ENCODE measurements at places on chromosomes 2 and 18.
A peak's percentile ranks its signal among the peaks of the same experiment; 100 is the strongest.

GRCh38 chr2:101704816-101705578 is 7.5 kb downstream of the MAP4K4 start:
- no peak for DNase-seq

DNA sequence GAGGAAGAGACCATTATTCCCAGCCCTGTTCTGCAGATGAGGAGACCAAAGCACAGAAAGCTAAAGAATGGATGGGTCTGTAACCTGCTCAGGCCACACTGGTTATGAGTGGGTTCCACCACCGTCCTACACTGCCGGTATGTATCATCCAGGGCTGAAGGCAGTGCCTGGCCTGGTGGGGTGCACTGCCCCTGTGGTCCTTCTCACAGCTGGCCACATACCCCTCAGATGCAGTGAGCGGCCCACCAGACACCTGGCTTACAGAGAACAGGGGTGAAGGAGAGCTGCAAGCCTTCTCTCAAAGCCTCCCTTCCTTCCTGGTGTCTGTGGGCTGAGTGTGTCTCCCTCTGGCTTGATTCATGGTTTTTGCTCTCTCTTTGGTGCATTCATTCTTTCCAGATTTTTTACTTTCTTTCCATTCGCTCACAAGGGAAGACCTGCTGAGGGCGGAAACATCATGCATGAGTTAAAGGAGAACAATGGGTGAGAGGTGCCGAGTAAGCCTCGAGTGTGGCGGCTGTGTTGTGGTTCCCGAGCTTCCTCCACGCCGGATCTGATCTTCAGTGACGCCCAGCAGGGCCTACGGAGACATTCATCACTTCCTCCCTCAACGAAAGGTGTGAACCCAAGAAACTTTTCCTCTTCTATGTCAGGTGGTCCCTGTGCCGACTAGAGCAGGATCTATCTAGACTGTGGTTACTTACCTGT is 62.1 kb upstream of the REL start:
- no peak for DNase-seq

DNA sequence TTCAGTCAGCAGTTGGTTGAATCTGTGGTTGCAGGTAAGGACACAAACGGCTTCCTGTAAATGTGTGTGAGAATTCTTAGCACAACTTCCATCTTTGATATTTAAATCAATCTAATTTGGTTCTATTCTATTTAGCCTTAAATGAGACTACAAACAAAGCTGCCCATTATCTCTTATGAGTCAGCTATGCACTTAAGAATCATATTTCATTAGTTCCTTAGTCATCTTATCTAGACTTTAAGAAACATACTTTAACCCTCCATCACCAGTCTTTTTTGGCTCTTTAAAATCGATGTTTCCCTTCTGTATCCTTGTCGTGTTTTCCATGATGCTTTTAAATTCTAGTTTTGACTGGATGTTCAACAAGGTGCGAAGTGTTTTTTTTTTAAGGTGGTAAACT is 114.4 kb upstream of the TMEM200C start:
- no peak for DNase-seq

DNA sequence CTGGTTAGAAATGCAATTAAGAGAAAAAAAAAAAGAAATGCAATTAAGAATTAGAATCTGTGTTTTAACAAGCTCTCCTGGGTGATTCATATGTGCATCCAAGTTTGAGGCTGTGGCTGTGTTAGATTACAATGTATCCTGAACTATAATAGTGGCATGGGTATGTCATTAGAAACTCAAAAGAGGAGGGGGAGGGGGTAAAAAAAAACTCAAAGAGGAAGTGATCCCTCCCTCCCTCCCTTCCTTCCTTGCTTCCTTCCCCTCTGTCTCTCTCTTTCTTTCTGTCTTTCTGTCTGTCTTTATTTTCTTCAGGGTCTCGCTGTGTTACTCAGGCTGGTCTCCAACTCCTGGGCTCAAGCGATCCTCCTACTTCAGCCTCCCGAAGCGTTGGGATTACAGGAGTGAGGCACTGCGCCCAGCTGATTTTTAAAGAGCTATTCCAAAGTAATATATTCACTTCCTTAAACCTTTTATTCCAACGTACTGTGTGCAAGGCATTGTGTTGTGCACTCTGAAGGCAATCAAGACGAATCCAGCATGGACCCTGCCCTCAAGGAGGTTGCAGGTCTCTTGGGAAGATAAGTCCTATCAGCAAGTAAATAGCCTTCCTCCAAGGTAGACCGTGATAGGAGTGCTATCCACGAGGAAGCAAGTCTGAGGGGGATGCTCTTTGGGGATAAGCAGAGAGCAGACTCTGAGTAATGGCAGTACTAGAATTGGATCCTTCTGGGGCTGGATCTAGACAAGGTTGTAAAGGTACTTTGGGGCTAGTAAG is 35.9 kb upstream of the MCFD2 start:
- DNase-seq: no peak

GRCh38 chr2:232898592-232899543 is 28.8 kb downstream of the SNORC start:
- DNase-seq: peak; percentile 42

- DNase-seq: no peak
These were observed 6.6 kb downstream of the HPCAL1 start for GRCh38 chr2:10309286-10309685.

- DNase-seq: no peak
These were observed 270.9 kb downstream of the TWIST2 start for GRCh38 chr2:239118675-239119211.

GRCh38 chr2:54353216-54353615 is 97.2 kb upstream of the TSPYL6 start:
- DNase-seq: no peak

GRCh38 chr18:23196119-23197007 is 61.1 kb downstream of the CABLES1 start:
- DNase-seq: no peak

DNA sequence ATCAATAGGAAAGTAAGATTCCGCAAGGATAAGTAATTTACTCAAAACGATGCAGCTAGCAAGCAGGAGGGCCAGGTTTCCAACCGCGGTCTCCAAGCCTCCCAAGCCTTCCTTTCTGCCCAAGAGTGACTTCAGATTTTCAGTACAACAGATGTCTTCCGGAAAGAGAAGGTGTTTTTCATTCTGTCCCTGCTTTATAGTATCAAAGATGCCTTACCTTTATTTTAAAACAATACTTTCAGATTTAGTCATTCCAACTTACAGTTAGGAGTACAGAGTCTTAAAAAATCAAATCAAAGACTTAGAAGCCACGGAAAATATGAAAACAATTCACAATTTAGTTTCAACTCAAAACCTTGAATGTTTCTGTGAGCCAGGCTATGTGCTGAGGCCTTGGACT is 43.6 kb downstream of the CYB5A start:
- no peak for DNase-seq

GRCh38 chr2:38171208-38171855 is 95.4 kb upstream of the CYP1B1 start:
- DNase-seq: no peak

DNA sequence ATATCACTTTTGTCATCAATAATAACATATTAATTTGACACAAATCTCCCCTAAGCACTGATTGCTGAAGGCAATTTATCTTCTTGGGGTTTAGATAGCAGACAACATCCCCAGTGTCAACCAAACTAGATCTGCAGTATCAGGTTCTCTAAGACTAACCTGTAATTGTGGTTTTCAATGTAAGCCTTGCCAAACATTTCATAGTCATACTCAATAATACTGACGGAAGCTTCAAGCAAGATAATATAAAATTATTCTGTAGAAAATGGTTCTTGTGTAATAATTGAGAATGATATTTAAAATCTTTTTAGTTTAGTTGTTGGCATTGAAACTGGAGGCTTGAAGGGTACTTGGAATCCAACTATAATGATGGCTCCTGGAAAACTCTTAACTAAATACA is 186.3 kb downstream of the RIT2 start:
- DNase-seq: no peak

DNA sequence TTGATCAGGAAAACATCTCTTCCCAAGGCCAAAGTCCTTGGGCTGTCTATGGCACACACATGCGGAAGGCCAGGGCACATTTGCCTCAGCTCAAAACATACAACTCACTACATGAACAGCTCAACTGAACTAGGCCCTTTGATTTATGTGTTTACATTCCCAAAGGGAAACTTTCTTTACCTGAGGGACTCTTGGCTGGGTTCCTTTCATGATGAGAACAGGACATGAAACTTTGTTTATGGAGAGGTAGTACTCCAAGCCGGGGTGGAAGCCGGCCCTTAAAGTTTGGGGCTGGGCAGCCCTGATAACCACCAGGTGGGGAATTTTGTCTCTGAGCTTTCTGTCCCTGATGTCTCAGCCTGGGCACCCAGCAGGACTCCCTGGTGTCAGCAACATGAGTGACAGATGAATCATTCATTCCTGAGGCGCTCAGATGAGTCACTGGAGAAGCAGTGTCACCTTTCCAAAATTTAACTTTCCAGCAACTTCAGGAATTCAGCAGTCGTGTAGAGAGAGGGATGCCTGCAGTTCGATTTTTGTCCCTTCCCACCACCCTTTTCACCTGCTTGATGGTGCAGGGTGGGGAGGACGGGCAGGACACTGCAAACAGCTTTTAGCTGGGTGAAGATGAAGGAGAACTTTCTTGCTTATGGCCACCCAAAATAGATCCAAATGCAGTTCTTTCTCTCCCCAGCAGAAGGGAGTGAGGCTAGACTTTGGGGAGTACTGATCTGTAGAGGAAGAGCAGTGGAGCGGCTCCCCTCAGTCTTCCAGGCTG is 331.6 kb downstream of the DYSF start:
- no peak for DNase-seq

GRCh38 chr18:9741793-9742523 is 33.9 kb downstream of the RAB31 start:
- peak; percentile 99 for DNase-seq

DNA sequence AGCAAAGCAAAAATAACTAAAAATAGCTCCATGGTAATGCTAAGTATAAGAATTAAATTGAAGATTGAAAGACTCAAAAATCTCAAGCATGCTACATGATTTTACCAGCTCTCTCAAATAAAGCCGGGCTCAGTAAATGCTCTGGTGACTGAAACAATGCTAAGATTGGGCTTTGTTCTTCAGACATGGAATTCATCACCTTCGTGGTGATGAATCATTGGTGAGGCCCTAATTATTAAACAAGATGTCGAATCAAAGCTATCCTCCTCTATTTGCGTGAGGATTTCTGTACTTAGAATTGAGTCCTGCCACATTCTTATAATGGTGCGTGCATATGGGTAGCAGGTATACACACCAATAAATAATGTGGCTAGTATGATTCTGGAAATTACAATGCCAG is 58.8 kb upstream of the LRRTM1 start:
- DNase-seq: peak; percentile 1

DNA sequence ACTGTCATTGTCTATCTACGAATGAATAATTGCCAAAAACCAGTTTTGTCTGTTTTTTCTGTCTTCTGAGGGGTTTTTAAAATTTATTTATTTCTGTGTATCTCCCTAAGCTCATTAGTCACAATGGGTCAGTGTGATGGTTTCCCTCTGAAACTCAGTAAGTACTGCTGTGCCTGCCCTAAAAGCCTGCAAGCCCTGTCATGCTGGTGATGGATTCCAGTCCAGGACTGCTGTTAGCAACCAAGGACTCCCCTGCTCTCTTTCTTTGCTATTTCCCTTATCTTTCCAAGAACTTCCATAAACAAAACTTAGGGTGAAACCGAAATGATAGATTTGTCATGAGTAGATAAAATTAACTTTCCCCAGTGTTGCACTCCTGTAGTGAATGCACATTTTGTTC is 11.8 kb upstream of the DSG2 start:
- DNase-seq: no peak

GRCh38 chr18:25516747-25517498 is 165.0 kb upstream of the ZNF521 start:
- no peak for DNase-seq

- no peak for DNase-seq
These were observed 233.0 kb downstream of the NEDD4L start for GRCh38 chr18:58276789-58277739.

DNA sequence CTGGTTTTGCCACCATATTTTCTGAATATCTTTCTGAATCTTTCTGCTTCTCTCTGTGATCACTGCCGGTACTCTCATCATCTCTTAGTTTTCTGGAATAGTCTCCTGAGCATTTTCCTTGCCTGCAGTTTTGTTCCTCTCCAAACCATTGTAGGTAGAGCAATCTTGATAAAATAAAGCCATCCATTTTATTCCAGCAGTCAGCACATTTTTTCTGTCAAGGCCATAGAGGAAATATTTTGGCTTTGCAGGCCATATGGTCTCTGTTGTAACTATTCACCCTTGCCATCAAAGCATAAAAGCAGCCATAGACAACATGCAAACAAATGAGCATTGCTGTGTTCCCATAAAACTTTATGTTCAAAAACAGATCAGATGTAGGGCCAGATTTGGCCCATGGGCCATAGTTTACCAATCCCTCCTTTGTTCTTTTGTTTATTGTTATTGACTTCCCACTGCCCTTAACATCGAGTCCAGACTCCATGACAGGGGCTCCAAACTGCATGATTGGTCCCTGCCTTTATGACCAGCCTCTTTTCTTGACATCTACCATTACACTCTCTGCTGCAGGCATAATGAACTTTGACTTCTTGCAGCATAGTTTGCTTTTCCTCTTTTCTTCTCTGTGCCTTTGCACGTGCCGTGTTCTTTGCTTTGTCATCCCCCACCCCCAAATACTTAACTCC is 29.8 kb downstream of the TMEM87B start:
- no peak for DNase-seq

GRCh38 chr18:72727038-72727655 is 140.6 kb downstream of the NETO1 start:
- DNase-seq: no peak
